ENCODE measurements at places on chromosomes 2 and 18.

GRCh38 chr2:191931329-191931728 lies 84.4 kb upstream of the CAVIN2 start:
- no peak for DNase-seq

DNA sequence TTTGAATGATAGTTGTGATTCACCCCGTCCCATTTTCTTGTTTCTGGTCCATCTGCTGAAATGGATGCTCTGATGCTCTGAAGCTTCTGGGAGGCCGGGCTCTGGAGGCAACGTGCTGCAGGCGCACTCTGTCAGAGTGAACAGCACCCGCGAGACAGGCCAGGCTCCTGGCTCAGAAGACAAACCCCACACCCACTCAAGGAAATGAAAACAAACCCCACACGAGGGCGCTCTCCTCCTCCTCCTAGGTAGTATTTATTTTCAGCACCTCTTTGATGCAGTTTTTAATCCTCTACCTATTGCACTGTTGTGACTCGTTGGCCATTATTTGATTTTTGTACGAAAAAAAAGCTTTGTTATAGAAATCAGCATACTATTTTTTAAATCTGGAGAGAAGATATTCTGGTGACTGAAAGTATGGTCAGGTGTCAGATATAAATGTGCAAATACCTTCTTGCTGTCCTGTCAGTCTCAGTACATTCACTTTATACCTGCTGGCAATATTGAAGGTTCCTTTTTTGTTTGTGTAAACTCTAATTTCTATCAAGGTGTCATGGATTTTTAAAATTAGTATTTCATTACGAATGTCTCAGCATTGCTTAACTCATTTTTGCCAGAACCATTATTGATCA lies 10.3 kb upstream of the CHST10 start:
- peak; percentile 18 for DNase-seq

GRCh38 chr2:114450639-114451038 lies 8.2 kb downstream of the DPP10 start:
- no peak for DNase-seq

GRCh38 chr2:98663511-98664090 lies 55.2 kb downstream of the UNC50 start:
- no peak for DNase-seq

DNA sequence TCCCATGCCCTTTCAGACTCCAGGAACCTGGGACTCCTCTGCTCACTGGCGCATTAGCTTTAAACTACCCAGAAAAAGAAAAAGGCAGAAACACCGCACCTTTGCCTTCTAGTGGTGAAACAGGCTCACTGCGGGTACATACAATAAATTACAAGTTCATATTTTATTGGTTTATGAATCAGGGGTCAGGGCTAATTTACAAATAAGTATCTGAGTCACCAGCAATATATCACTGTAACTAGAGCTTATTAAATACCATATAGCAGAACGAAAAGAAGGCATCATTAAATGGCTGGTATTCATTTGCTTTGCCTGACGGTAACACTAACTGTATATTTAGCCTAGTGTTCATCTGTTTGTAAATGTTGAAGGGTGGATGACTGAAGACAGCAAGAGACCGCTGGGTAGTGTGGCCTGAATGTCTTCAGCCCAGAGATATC lies 26.9 kb upstream of the DTNB start:
- DNase-seq, result peak; percentile 43

DNA sequence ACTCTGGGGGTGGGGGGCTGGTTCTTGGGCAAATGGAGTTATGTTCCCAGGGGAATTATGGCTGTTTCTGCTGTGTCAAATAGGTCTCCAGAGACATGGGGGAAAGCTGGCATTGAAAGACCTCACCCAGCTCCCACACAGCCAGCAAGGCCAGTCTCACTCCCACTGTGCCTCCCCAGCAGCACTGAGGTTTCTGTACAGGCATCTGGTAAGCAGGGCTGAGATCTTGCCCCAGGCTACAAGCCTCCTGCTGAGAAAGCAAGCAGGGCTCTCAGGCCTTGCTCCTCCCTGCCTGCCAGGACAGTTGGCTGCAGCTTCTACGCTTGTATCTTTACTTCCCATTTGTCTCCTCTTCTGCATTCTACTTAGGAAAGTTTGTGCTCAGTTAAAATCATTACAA lies 50.5 kb upstream of the FHOD3 start:
- no peak for DNase-seq

- DNase-seq, result no peak
Observed at GRCh38 chr2:179478771-179479170, 214.1 kb upstream of the SESTD1 start.

- no peak for DNase-seq
Observed at GRCh38 chr2:148567716-148568115, 76.8 kb upstream of the EPC2 start.

- DNase-seq, result no peak
Observed at GRCh38 chr2:10392951-10393639, 55.0 kb downstream of the ODC1 start.

DNA sequence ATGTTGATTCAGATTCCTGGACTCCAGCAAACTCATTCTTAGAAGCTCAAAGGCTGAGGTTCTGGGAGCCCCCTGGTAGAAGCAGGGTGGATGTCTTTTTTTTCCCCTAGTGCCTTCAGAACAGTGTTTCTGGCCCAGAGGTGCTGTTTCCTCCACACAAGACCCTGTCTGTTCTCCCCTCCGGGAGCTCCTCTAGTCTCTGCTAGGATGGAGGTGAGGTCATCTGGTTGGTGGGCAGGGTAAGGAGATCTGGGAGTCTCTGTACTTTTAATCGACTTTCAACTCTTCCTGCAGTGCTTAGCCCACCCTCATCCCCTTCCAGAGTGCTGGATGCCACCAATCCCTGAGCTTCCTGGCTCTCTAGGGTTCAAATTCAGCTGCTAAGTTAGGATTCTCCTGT lies 192.0 kb downstream of the SH3BP4 start:
- no peak for DNase-seq

- DNase-seq, result no peak
Observed at GRCh38 chr2:152051436-152051835, 47.4 kb downstream of the CACNB4 start.

Measured in fibroblast of upper back skin (primary cell).